Pancreas (tissue), 10 donors: ENCODE measurements at places on chromosomes 16 and 17.

- DNase-seq: no peak
These were observed 50.8 kb downstream of the TBC1D16 start for GRCh38 chr17:79984877-79985276.

GRCh38 chr16:46850619-46851555 lies 19.9 kb upstream of the C16orf87 start:
- no peak for DNase-seq

DNA sequence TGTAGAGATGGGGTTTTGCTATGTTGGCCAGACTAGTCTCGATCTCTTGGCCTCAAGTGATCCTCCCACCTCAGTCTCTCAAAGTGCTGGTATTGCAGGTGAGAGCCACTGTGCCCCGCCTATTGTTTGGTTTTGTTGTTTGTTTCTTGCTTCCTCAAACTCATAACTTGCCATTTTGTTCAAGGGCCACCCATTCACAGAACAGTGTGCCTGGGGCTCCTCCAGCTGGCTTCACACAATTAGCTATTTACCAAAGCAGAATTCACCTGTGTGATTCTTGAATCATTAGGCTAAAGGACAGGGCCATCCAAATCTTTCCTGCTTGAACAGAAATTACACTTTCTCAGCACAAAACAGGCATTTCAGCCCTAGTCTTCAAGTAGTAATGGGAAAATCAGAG lies 7.2 kb downstream of the ABHD15 start:
- no peak for DNase-seq

DNA sequence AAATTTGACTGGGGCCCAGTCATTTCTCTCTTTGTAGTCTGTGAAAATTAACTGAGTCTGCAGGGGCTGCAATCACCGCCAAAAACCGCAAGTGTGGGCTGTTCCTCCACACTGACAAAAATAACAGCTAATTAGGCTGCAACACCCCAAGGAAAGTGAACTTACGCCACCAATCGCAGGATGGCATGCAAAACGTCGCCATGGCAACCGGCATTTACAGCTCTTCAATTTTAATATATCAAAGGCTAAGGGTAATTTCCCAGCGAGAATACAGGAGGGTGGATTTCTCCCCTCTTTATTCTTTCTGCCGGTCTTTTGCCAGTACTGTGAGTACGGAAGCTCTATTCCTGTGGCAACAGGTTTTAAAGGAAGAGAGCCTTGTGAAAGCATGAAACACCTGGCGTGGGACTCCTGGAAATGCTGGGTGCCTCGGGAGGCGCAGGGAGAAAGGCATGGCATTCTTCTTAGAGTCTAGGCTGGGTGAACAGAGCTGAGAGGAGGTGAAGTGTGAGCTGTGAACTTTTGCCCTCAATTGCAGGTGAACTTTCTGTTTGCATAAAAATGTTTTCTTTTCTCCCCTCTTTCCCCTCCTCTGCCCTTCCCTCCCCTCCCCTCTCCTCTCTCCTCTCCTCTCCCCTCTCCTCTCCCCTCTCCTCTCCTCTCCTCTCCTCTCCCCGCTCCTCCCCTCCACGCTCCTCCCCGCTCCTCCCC lies 399.7 kb downstream of the XYLT1 start:
- DNase-seq: peak; percentile 22

DNA sequence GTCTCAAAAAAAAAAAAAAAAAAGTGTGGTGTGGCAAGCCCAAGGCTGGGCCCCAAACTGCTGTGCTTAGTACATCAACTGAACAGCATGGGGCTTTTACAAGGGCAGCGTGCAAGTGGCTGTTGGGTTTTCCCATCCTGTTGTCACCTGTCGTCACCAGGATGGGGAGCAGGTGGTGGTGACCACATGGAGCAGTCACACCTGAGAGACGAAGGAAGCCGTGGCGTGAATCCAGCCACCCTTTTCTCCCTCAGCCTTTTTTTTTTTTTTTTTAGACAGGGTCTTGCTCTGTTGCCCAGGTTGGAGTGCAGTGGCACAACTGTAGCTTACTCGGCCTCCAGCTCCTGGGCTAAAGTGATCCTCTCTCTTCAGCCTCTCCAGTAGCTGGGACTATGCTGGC lies 4.1 kb upstream of the MRPL58 start:
- no peak for DNase-seq

- DNase-seq: no peak
These were observed 23.0 kb downstream of the NSMCE1 start for GRCh38 chr16:27245276-27246172.

- DNase-seq: no peak
These were observed 47.4 kb upstream of the PSMD7 start for GRCh38 chr16:74249254-74249653.

GRCh38 chr17:45270828-45271418 lies 9.0 kb upstream of the SPATA32 start:
- DNase-seq: no peak

DNA sequence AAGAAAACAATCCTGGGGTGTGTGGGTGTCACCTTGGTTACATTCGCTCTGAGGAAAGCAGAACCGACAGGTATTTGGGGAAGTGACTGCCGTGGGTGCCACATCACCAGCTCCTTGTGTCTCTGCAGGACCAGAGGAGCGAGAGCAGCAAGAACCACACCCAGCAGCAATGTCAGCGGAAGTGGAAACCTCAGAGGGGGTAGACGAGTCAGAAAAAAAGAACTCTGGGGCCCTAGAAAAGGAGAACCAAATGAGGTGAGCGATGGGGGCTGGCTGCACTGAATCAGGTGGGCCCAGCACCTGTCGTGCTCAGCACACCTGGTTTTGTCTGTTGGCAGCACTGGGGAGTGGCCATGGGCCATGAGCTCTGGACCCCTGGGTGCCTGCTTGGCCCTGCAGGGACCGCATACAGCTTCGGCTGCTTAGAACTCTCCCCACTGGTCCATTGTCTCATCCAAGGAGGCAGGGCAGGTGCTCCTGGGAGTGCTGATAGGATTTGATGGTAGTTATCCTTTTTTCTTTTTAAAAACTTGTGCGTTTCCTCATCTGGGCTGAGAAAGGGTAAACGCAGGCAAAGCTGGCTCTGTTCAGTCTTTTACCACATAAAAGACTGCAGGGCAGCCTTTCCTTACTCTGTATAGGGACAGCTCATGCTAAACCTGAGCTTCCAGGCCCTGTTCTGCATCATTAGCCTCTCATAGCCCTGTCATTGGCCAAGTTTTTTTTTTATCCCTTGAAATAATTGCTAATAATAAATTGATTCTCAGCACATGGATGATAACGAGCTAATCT lies 29.4 kb downstream of the HMOX2 start:
- DNase-seq: no peak

- DNase-seq: no peak
These were observed 7.1 kb downstream of the TMEM97 start for GRCh38 chr17:28326114-28326513.

DNA sequence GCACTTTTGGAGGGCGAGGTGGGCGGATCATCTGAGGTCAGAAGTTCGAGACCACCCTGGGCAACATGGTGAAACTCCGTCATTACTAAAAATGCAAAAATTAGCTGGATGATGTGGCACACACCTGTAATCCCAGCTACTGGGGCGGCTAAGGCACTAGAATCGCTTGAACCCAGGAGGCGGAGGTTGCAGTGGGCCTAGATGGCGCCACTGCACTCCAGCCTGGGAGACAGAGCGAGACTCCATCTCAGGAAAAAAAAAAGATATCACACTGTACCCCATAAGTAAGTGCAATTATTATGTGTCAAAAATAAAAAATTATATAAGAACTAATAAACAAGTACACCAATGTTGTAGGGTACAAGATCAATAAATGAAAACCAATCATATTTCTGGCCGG lies 200.0 kb downstream of the CDRT15L2 start:
- DNase-seq: no peak

DNA sequence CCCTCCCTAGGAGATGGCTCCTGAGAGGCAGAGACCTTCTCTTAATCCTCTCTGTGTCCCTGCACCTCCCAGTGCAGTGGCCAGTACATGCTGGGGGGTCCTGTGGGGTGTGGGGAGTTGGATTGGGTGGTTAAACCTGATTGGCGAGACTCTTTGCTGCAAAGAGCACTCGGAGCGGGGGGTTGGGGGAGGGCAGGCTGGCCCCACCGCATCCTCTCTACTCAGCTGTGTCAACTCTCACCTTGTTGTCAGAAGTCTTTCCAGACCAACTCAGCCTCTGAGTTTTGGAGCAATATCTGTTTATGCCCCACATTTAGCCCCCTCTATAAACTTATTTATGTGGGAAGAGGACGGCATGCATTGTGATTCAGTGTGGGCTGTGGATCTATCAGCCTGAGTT lies 40.0 kb downstream of the SMARCE1 start:
- no peak for DNase-seq

GRCh38 chr16:57060323-57061083 lies 31.9 kb upstream of the CPNE2 start:
- DNase-seq: no peak

GRCh38 chr17:48542114-48542656 lies 2.7 kb downstream of the HOXB2 start:
- DNase-seq: no peak

GRCh38 chr16:74500907-74501306 lies 79.6 kb upstream of the CLEC18B start:
- no peak for DNase-seq

DNA sequence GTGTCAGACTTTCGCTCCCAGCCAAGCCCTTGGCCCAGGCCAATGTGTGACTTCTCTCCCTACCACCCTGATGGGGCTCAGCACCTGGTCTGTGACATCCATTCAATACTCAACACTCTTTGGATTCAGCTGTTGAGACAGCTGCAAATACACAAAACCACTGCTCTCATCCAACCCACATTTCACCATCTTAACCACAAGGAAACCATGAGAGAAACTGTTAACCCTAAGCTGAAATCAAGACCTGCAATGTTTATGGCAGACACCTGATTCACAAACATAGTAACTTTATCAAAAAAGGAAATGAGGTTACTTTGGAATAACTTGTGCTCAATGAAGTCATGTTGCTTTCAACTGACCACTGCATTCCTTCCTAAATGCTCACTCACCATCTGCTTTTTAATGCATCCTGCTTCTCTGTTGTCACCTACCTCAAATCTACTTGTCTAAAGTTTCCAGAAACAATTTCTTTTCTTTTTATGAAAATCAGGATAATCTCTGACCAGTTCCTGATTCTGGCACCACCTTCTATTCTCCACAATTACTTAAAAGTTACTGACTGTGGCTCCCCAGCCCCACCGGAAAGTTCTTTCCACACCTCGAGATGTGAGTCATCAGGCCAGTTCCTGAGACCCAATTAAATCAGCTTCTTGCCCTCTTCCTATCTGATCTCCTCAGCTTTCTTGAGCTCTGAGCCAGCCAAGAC lies 88.2 kb downstream of the NOG start:
- no peak for DNase-seq

GRCh38 chr16:4317532-4318450 lies 1.9 kb downstream of the GLIS2 start:
- peak; percentile 40 for DNase-seq

GRCh38 chr17:73760439-73760758 lies 116.2 kb upstream of the SDK2 start:
- no peak for DNase-seq

DNA sequence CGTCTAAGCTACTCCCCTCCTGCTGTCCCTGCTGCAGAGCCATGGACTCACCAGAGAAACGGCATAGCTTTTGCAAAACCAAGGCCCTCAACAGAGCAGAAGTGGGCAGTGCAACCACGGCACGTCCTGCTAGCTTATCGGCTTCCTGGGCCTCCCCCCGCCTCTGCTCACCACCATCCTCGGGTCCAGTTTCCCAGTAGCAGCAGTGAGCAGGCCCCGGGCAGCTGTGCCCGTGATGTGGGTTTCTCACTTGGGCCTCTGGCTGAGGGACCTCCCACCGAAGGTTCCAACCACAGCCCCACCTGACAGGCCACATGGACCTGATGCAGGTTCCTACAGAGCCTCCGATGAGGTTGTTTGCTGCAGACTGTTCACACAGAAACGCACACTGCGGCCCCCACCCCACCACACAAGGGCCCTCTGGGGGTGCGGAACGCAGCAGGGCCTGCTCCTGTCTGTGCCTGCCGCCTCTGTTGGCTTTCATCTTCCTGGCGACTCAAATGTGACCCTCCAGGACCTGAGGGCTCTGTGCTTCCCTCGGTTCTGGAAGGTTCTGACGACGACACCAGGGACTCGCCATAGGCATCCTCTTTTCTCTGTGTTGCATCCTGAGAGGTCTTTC lies 24.8 kb downstream of the PDIA2 start:
- DNase-seq: no peak

DNA sequence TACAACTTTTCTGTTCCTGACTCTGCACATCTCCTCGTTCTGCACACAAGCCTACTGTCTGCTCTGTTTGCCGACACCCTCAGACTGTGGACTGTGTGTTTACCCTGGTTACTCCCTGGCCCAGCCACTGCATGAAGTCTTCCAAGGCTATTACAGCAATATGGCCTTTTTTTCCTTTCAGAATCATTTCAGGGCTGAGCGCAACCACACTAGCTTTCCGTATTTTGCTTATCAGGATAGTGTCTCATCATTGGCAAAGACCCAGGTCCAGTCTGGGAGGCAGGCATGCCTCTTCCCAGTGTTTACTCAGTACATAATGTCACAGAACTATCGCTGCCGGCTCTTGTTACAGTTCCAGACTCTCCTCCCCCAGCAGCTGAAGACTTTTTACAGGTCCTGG lies 10.1 kb downstream of the DNAH9 start:
- DNase-seq: peak; percentile 60

- no peak for DNase-seq
These were observed 26.3 kb downstream of the ACTG1 start for GRCh38 chr17:81486199-81486810.

GRCh38 chr17:29007456-29007855 lies 1.6 kb upstream of the SEZ6 start:
- DNase-seq: no peak

- no peak for DNase-seq
These were observed 79.0 kb downstream of the PITPNC1 start for GRCh38 chr17:67456103-67456502.

GRCh38 chr16:9072806-9073341 lies 18.6 kb upstream of the HAPSTR1 start:
- DNase-seq: no peak

- no peak for DNase-seq
These were observed 2.6 kb downstream of the HOXB3 start for GRCh38 chr17:48587276-48588073.

DNA sequence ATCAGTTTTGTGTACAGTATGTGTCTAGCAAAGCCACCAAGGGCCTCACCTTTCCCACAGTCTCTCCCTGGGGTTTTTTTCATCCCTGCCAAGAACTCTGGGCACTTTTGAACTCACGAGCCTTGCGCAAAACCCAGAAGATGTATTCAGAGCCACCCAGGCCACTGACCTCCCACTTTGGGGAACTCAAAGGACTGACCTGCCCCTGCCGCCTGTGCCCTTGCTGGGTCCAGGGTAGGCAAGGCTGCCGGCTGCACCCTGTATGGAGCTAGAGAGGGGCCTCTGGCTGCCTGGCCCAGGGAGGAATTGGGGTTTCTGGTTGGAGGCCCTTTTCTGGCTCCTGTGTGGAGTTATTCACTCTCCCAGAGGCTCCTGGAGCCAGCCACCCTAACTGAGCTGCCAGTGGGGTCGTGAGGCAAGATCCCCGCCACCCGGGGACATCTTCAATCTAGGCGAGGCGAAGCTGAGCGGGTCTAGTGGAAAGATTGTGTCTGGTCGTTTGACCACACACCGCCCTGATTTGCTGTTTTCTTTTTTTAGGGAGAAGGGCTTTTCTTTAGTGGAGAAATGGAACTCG lies 1.9 kb downstream of the CDK5R1 start:
- DNase-seq: no peak
